ENCODE measurements at places on chromosomes 12 and 14.

- peak; percentile 93 for DNase-seq
These were observed 13.5 kb upstream of the TNFAIP2 start for GRCh38 chr14:103109535-103110441.

- DNase-seq = no peak
These were observed 131.6 kb downstream of the RGS6 start for GRCh38 chr14:72063761-72064282.

DNA sequence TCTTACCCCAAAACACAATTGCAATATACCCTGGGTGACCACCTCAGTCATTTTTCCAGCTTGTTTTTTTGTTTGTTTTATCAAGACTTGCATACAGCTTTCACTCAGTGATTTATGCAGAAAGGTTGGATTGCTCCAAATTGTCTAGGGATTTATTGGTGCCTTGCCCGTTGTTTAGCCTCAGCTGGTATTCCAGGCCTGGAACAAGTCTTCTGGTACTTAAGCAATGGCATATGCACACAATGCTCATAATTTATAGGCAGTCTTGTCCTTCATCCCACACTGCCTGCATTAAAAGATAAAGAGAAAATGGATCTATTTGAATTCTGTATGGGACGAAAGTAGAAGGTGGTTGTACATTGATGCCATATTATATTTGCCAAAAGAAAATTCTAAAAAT is 392.5 kb downstream of the ADAMTS20 start:
- no peak for DNase-seq

GRCh38 chr14:101761881-101762529 is 496 bp downstream of the PPP2R5C start:
- no peak for DNase-seq

- DNase-seq = no peak
These were observed 3.0 kb upstream of the CEBPE start for GRCh38 chr14:23122086-23122485.

DNA sequence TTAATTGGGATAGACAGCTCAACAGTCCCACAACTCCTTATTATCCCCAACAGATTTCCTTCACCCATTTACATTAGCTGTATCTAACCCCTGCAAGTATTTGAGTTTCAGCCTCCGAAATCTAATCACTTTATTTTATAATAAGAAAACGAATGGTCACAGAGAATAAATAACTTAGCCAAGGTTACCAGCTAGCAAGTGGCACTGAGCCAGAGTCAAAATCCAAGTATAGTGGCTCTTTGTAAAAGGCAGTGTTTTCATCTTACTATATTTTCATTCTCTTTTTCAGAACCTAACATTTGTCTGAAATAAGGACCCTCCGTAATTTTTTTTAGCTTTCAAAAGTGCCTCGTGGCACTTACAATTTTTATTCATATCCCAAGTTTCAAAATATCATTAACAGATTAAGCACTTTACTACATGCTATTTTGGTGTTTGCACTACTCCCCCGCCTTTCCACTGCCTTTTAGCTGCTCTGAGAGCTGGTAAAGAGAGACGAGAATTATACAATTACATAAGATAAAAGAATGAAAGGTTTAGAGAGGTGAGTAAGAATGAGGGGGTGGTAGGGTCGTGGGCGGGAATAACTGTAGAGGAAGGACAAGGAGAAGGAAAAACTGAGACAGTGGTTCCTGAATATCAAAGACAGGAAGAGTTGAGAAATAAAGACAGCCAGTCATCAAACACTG is 3.7 kb upstream of the USP15 start:
- no peak for DNase-seq

- DNase-seq = peak; percentile 83
These were observed 1181.2 kb downstream of the VRK1 start for GRCh38 chr14:97978341-97978740.

GRCh38 chr14:61575551-61576150 is 119.7 kb upstream of the HIF1A start:
- no peak for DNase-seq

DNA sequence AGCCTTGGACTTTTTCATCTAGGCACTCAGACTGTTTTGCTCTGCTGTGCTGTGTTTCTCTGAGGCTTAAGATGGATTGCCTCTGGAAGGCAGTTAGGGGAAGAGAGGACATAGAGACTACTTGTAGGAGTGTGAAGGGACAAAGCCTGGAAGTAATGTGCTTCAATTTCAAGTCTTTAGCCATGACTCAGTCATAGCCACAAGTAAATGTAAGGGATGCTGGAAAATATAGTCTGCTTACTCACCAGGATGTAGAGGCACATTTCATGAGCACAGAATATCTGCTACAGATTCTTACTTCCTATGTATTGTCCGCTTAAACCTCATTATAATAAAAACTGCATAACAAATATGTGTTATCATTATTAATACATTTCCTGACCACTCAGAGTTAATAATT is 794.3 kb upstream of the NOVA1 start:
- DNase-seq = peak; percentile 0

- peak; percentile 32 for DNase-seq
These were observed 38.8 kb downstream of the TMEM63C start for GRCh38 chr14:77220246-77221017.

- DNase-seq = no peak
These were observed 403.8 kb upstream of the MGAT4C start for GRCh38 chr12:86659985-86660384.

DNA sequence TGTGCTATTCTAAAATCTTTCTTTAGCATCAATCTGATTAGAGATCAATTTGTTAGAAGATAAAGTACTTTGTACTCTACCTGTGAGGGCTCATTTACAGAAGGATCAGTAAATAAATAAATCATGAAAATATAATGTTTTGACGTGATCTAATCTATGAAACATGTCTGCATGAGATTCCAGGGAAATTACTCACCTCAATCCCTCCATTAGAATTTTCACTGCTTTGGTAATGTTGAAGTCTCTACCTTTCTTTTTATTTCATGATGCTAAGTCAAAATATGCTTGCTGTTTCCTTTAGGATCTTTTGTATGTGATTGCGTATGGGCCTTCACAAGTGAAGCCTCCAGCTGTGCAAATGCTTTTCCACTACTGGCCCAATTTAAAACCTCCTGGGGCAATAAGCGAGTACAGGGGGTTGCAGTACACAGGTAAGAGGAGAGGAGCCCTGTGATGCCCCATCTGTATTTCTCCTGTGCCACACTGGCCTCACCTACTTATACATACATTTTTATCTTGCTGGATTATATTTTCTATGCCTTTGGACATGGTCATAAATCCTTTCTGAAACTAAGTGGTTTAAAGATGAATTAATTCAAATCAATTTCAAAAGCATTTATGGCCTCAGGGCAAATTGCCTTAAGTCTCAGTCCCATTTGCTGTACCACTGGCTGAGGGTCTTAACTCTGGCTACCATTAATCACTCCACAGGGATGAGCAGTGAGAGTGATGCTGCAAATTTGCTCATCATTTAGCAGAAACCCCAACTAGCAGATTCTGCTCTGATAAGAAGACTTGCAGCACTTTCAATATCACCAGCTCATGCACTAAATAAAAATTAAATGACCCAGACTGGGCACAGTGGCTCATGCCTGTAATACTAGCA is 66.4 kb downstream of the UNC79 start:
- peak; percentile 29 for DNase-seq

DNA sequence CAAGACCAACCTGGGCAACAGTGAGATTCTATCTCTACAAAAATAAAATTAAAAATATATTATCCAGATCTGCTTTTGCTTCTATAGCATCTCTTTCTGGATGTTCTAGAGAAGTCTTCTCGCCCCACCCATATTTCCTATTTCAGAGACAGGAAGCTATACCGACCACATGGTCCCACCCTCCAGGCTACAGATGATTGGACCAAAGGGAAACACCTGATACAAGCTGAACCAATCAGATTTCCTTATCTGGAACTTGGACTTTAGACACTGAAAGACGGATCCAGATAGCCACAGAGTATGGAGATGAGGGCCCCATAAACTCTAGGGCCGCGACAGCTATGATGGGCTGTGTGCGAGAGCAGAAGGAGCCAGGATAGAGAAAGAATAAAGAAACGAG is 48.7 kb downstream of the CCDC60 start:
- no peak for DNase-seq

- DNase-seq = no peak
These were observed 35.3 kb downstream of the MAP1LC3B2 start for GRCh38 chr12:116594325-116595038.

- DNase-seq = no peak
These were observed 435.9 kb upstream of the PDE3A start for GRCh38 chr12:19932413-19932812.

DNA sequence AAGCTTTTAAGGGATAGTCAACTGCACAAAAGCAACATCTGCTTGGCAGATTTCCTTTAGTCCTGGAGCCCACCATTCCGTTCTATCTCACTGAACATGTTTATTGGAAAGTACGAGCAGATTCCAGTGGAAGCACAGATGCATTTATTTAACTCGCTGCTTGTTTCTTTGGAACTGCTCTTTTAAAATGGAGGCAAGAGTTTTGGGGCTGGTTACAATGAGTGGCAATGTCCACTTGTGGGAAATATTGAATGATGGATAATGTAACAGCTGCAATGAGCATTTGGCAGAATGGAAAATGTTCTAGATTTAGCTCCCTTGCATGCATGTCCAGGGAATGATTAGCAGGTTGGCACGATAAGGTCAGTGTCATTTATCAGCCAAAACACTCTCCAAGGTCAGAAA is 163.0 kb downstream of the ATP23 start:
- DNase-seq = no peak

GRCh38 chr14:77076113-77076631 is 21.9 kb upstream of the CIPC start:
- DNase-seq = peak; percentile 69

DNA sequence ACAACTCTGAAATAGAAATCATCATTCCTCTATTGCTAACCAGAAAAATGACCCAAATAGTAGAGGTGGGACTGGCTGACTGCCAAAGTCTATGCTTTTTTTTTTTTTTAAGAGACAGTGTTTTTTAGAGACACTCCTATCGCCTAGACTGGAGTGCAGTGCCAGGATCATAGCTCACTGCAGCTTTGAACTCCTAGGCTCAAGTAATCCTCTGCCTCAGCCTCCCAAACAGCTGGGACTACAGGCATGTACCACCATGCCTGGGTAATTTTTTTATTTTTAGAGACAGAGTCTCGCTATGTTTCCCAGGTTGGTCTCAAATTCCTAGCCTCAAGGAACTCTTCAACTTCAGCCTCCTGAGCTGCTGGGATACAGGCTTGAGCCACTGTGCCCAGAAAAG is 19.2 kb downstream of the NR2C1 start:
- no peak for DNase-seq

GRCh38 chr14:104081261-104081835 is 4.2 kb upstream of the ASPG start:
- no peak for DNase-seq

- DNase-seq = no peak
These were observed 195.5 kb downstream of the PHETA1 start for GRCh38 chr12:111173391-111173790.

- DNase-seq = no peak
These were observed 162.7 kb downstream of the KITLG start for GRCh38 chr12:88417531-88417930.

DNA sequence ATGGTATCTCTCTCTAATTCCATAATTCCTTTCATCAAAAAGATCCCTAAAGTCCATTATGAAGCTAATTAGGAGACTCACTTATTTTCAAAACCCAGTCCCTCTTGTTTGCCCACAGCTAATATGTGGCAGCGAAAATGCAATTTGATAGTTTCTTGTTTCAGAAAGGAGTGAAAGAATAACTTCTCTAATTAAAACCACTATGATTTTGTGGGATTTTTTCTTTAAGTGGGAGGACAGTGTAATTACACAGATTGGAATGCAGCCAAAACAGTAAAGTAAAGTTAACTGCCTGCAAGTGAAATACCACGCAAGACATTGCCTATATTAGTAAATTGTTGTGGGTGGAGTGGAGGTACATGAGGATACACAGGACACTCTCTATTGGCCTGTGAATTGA is 50.0 kb downstream of the PTPRO start:
- DNase-seq = no peak

- no peak for DNase-seq
These were observed 394.1 kb downstream of the C12orf75 start for GRCh38 chr12:105724641-105725040.

DNA sequence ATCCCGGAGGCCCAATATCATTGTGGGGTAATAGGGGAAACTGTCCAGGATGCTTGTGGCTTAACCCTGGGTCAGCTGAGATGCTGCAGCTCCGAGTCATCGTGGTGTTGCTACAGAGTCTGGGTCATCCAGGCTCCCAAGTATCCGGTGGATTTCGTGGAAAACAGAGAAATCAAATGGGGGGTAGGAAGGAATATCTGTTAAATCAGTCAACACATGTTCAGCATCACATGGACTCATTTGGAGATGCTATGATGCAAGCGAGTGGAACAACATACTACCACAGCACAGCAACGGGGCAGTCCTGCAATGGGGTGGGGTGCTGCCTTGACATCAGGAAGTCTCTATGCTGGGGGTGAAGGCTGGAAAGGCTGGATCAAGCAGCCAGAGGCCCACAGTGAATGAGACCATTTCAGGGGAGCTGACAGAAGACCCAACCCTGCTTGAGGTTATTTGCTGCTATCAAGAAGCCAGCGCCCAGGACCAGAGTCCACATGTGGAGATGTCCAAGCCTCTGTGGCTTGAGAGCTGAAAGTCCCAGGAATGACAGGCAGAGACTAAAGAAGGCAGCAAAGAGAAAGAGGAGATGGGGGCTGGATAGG is 22.9 kb downstream of the VDR start:
- no peak for DNase-seq

DNA sequence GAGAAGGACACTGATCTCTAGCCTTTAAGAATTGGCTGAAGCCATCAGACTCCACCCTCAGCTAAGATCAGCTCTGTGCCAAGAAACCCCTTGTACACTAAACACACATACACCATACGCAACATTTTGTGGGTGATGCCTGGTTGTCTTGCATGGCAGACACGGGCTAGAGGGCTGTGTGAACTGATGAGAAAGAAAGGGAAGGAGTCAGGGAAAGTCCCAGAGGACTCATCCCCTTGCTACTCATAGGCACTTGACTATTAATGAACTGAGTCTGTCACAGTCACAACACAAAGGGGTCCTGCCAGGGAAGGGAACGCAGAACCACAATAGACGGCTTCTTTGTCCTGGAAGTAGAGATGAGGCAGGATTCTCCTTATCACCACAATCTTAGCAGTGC is 80.8 kb downstream of the EMP1 start:
- no peak for DNase-seq
